ENCODE measurements at places on chromosomes 2 and 18.

GRCh38 chr18:27544206-27544605 lies 359.1 kb upstream of the CHST9 start:
- DNase-seq = no peak

- no peak for DNase-seq
Measured at GRCh38 chr18:37499044-37499443, 66.6 kb downstream of the CELF4 start.

GRCh38 chr2:199861132-199861774 lies 10.3 kb upstream of the FTCDNL1 start:
- peak; percentile 30 for DNase-seq

- no peak for DNase-seq
Measured at GRCh38 chr2:10385501-10385900, 62.6 kb downstream of the ODC1 start.

GRCh38 chr18:73947180-73947921 lies 200.3 kb downstream of the FBXO15 start:
- DNase-seq = no peak

DNA sequence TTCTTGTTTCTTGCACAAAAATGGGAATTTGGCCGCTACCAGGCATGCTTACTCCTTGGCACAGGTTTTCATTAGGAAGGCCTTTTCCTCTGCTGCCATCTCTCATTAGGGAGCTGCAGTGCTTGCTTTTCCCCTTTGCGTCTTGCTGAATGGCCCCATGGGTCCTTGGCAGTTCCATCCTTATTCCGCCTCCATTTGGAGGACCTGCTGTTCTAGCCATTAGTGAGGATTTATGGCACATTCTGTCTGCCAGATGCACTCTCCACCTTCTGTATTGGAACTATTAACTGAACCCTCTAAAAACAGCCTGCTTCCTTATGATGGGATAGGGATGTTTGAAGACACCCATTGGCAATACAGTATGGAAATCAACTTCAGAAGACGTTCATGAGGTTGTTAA lies 103.5 kb upstream of the NOSTRIN start:
- no peak for DNase-seq

GRCh38 chr18:61975526-61976326 lies 82.9 kb upstream of the RNF152 start:
- DNase-seq = peak; percentile 16

DNA sequence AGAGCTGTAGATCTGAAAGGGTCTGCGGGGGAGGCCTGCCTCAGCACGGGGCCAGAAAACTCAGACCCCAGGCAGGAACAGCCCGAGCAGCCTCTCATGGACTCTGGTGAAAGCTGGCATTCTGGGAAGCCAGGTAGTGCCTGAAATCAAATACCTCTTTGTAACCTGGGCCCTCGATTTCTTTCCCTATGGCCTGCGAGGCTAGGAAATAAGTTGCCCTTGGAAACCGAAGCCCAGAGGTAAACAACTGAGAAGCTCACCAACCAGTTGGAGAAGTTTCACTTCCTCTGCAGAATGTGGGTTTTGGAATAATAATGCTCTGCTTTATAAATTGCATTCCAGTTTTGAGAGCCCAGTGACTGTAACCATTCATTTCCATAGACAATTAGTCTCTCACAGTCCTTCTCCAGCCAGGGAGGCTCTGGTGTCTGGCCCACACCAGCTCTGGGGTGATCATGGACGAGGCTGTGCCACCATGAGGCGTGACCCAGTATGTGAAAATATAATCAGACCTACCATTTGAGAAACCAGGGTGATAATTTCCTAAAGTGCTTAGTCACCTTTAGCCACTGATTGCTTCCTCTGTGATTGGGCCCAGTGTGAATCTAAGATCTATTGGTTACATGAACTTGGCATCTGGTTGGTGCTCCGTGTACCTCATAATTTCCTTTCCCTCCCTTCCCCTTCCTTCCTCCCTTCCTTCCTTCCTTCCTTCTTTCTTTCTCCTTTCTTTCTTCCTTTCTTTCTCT lies 133.1 kb upstream of the PELI1 start:
- peak; percentile 15 for DNase-seq

DNA sequence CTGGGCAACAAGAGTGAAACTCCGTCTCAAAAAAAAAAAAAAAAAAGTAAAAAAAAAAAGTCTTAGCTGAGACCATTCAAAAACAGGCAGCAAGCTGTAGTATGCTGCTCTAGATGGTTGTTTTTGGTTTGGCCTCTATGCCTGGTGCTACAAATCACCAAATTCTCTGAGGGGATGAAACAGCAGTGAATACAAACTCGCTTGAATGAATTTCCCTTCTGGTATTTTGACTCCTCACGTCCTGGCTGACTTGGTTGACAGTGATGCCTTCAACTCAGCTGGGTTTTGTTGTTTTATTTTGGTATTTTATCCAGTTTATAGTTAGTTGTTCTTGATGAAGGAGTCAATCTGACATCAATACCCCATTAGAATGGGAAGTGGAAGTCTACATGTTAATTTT lies 3.3 kb upstream of the TCF7L1 start:
- no peak for DNase-seq

GRCh38 chr2:150162241-150162942 lies 325.1 kb downstream of the RND3 start:
- DNase-seq = no peak

DNA sequence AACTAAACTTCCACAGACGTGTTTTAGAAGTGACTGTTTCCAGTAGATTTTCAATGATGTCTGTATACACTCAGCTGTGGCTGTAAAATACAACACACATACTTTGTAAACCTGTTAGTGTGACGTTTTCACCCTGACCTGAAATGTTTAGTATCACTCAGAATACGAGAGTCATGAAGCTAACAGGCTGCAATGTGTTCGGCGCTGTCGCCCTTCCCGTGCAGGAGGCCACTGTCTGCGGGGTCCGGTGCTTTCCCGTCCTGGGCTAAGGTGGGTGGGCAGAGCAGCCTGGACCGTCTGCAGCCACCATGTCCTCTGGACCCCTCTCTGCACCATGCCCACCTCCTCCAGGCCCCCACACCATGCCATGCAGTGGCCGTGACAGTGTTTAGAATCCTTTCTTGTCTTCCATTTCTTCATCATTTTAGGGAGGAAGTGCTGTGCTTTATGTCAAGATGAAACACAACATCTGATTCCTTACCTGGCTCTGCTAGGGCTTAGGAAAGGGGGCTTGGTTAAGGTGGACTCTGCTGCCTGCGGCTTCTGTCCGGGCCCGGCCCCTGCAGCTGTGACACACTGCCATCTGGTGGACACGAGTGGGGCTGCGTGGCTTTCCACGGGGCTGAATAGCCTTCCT lies 53.8 kb upstream of the RBM44 start:
- DNase-seq = peak; percentile 76

- DNase-seq = no peak
Measured at GRCh38 chr2:72744049-72744448, 81.8 kb downstream of the EXOC6B start.

- no peak for DNase-seq
Measured at GRCh38 chr18:71443706-71444480, 1100.2 kb downstream of the CBLN2 start.

- DNase-seq = no peak
Measured at GRCh38 chr2:177952151-177952550, 120.4 kb downstream of the PDE11A start.

GRCh38 chr2:238866656-238867277 lies 18.9 kb downstream of the TWIST2 start:
- no peak for DNase-seq

GRCh38 chr2:25419678-25420242 lies 78.0 kb upstream of the DNMT3A start:
- DNase-seq = peak; percentile 71

DNA sequence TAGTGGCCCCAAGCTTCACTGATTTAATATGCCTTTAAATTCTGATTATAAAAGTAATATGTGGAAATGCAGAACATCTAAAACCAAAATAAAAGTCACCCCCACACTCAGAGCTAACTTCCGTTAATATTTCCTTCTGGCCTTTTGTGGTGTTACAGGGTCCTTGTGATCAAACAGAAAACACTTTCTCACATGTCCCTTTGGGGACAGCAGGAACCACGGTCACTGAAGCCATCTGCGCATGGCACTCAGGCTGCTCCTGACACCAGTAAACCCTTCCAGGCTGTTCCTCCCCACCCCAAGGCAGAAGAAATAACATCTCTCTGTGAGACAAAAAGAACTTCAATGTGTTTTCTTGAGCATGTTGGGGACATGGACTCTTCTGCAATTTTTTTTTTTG lies 25.1 kb upstream of the GPR17 start:
- DNase-seq = peak; percentile 12

- DNase-seq = no peak
Measured at GRCh38 chr18:35390951-35391700, 14.0 kb upstream of the ZNF396 start.

All from CD4-positive, alpha-beta T cell treated with Interleukin-4 for 1 hour (primary cell).